ENCODE measurements at places on chromosomes 4 and X.

GRCh38 chr4:3243136-3243780, 5.7 kb upstream of the MSANTD1 start:
- DNase-seq: no peak

DNA sequence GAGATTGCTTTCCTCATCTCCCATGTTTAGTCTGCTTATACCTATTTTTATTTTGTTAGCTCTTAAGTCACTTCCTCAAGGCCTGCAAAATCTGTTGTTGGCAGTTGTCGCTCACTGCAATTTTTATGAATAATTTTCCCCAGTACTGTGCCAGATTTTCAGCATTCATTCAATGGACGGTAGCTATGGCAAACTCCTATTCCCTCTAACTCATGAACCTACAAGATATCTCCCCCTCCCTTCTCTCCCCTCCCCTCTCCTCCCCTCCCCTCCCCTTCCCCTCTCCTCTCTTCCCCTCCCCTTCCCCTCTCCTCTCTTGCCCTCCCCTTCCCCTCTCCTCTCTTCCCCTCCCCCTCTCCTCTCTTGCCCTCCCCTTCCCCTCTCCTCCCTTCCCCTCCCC, 160.4 kb downstream of the FRAS1 start:
- DNase-seq: no peak

DNA sequence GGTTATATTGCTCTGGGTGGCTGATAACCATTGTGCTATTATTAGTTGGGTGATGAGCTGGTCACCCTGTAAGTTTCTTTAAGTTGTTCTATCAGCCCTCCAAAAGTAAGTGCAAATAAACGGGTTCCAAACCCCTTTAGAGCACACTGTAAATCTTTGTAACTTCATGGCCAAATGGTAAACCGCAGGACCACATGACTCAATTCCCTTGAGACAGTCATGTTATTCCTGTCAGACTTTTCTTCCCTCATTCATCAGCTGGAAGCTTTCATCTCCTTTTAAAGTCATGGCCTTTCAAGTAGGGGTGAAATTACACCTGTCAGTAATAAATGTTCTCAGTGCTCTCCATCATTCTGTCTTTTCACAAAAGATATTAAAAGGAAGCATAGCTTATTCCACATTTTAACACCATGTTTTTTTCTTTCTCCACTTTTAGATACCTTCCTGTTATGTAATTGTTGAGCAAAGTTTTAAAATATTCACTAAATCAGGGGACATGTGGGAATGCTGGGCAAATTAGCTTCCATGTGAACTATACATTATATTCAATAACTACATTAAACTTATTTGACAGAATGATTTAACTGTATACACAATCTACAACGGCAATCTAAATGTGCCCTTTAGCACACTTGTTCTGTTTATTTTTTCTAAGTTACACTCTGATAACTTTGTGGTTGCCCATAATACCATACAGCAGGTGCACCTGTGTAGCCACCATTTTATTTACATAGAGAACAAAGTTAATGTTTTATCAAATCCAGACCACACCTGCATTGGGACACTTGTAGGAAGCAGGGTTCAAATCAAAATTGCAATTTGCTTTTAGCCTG, 275.5 kb downstream of the CFAP299 start:
- no peak for DNase-seq

- DNase-seq: no peak
Observed at GRCh38 chrX:15750611-15751154, 12.6 kb downstream of the CA5B start.

Measured in activated CD4-positive, alpha-beta T cell treated with anti-CD3 and anti-CD28 coated beads for 1 hour (primary cell).